ENCODE measurements at places on chromosomes 5 and 9.

DNA sequence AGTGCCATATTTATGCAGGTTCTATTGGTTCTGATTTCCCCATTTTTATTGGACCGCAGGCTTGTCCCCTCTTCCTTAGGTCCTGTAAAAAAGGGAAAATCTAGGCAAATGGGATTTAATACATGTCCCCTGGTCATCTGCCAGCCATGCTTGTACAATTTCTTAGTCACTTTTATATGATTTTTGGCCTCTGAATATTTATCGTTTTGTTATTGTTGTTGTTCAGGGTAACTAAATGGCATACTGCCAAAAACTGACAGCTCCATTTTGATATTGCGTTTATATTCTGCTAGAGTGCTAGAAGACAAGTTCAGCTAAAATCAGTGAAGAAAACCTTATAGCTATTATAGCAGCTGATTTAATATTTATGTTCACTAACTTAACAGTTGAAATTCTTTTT lies 770.2 kb upstream of the FAM174A start:
- no peak for DNase-seq

GRCh38 chr9:114123031-114123977 lies 24.2 kb upstream of the KIF12 start:
- no peak for DNase-seq

- no peak for DNase-seq
Observed at GRCh38 chr5:29229461-29229860, 1964.0 kb upstream of the CDH6 start.

GRCh38 chr5:95261437-95262175 lies 23.3 kb downstream of the MCTP1 start:
- DNase-seq: peak; percentile 34

GRCh38 chr9:19481971-19482404 lies 73.2 kb downstream of the ACER2 start:
- DNase-seq: no peak

DNA sequence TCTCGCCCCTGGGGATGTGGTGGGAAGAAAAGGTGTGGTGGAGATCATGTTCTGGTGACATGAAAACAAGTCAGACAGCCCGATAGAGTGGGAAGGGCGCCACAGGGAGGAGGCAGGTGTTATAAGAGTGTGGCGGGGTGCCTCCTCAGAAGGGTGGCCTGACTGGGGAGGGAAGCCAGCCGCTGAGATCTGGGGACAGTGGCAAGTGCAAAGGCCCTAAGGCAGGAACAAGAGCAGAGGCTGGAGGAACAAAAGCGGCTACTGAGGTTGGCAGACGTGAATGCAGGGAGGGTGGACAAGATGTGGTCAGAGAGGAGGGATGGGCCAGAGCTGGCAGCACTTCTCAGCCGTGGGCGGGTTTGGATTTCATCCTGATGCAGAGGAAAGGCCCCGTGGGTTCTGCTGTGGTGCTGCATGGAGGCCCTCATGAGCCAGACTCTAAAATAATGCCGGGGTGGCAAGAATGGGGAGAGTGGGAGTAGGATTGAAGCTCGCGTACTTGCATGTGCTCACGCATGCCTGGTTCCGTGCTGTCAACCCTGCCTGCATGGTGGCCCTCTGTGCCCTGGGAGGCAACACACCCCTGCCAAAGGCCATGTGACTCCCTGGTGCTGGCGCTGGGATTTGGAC lies 89.2 kb downstream of the MVB12B start:
- DNase-seq: no peak

- DNase-seq: no peak
Observed at GRCh38 chr5:137097203-137097602, 401.9 kb downstream of the SPOCK1 start.

DNA sequence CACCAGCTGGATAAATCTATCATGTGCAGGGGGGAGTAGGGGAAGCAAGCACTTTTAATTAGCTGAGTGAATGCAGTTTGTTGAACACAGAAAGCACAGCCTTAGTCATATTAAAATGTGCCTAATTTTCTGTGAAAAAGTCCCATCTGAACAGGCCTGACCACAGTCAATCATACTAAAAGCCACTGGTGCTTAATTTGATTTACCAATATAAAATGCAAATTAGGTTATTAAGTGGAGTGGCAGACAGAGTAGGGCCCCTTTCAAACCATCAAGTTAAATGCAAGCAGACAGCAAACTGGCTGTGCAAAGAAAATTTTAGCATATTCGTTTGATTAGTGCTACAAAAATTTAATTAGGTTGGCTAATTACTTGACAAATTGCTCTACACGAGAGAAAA lies 176.1 kb downstream of the ISL1 start:
- no peak for DNase-seq

DNA sequence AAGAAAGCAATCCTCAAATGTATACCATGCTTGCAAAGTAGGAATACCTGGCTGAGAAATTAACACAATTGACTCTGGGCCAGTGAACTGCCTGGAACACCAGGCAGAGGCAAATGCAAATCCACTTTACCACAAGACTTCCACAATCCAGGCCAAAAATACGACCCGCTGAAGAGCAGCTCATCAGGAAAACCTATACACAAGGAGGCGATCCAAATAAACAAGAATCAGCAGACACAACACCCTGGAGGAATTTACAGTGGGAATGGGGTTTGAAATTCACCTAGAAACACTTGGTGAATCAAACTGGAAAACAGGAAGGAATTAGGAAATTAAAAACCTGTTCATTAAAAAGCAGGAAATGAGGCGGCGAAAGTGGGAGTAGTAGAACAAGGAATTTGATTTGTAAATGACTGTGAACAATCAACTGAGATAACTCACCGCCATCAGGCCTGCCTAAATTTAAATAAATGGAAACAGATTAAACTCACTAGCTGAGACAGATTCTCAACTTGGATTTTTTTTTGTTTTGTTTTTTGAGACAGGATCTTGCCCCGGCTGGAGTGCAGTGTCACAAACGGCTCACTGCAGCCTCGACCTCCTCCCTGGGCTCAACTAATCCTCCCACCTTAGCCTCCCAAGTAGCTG lies 15.9 kb downstream of the CMBL start:
- no peak for DNase-seq

DNA sequence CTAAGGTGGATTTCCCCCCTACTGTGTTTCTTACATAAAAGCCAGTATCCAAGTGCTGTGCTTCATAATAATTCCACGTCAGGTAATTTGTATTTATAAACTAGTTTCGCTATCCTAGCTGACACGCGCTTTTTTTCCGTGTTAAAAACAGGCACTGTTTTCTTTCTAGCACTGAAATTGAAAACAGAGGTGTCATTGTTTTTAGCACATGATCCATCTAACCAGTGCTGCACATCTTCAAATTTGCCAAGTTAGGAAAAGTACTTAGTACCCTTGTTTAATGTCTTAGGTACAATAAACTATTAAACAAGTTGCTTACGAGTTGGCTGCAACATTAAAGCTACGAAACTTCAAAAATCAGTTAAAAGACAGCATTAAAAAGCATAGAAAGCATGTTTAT lies 49.9 kb downstream of the JMY start:
- no peak for DNase-seq

DNA sequence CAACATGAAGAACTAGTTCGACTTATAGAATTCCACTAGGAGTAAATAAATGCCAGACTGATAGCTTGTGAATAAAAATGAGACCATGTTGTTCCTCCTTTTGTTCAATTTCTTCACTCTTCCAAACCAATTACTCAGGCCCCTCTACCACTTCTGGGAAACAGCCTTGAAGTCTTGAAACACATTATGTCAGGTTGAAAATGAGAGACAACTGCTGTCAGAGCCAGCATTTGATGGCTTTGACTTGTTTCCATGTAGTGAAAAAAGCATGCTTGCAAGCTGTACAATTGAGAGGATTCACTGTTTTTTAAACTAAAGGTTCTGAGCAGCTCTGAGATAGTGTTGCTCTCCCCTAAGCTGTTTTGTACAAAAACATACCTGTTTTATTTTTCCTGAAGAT lies 337.1 kb upstream of the SGCD start:
- no peak for DNase-seq

- no peak for DNase-seq
Observed at GRCh38 chr9:129559506-129559881, 61.4 kb downstream of the C9orf50 start.

GRCh38 chr5:142080248-142080647 lies 28.3 kb upstream of the NDFIP1 start:
- no peak for DNase-seq

GRCh38 chr5:155471027-155471426 lies 457.5 kb downstream of the KIF4B start:
- DNase-seq: no peak

DNA sequence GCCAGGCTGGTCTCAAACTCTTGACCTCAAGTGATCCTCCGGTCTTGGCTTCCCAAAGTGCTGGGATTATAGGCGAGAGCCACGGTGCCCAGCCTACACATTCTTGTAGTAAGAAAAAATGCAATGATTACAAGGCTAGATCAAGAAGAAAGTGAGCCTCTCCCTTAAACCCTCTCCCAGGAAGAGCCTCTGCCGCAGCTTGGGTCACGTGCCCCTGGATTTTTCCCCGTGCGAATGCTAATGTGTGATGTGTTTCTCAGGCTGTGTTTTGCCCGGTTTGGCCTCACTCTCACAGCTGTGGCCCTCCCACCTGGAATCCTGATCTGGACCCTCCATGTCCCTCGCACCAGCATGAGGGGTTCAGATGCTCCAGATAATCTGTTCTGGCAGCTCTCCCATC lies 6.9 kb downstream of the PLPP7 start:
- DNase-seq: no peak

GRCh38 chr5:59923465-59923864 lies 29.9 kb upstream of the PDE4D start:
- no peak for DNase-seq

DNA sequence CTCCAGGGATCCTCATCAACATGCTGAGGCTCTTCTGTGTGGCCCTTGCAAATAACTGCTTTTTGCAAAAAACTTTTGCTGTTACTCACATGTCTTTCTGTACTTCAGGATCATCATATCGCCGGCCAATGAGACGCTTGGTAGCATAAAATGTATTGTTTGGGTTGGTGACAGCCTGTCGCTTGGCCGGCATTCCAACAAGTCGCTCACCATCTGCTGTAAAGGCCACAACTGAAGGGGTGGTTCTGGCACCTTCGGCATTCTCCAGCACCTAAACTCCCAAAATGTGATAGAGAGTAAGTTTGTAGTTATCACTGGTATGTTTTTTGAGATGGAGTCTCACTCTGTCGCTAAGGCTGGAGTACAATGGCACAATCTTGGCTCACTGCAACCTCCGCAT lies 4.3 kb downstream of the HSPA9 start:
- no peak for DNase-seq

DNA sequence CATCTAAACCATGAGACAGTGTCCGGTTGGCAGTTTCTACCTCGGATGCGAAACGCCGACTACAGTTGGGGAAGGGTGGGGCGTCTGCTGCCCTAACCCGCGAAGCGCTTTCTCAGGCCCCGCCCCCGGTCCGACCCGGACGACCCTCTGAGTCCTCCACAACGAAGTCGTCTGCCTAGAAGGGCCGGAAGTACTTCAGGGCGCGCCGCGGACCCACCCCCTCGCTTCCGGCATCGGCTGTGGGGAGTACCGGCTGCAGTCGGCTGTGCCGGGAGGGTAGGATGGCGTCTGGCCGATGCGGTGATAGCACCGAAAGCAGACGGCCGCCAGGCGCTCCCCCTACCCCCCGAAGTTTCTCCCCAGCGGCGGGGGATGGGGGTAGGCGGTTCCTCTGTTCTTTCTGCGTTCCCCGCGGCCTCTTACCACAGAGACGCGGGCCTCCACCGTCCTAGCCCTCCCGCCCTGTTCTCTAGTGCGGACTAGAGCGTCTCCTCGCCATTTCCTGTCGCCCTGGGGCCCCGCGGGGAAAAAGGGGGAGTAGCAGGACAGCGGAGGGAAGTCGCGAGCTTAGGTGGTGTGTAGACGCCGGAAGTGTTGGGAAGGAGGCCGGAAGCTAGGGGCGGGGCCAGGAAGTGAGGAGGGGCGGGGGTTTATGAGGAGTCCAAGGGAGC lies at the start of gene TRIM41:
Gene TRIM41 (plus strand): TSS at position 224 of the 671 bp plus-strand sequence. CDS start 719 bp downstream, outside the sequence.
- peak; percentile 88 for DNase-seq

- DNase-seq: no peak
Observed at GRCh38 chr9:83304686-83305085, 233.5 kb downstream of the FRMD3 start.

- DNase-seq: no peak
Observed at GRCh38 chr9:97386265-97386633, 25.6 kb upstream of the TDRD7 start.

- peak; percentile 72 for DNase-seq
Observed at GRCh38 chr9:89278997-89279739, 31.8 kb upstream of the CKS2 start.

- DNase-seq: no peak
Observed at GRCh38 chr5:143059976-143060765, 290.0 kb downstream of the ARHGAP26 start.

- no peak for DNase-seq
Observed at GRCh38 chr5:78747705-78748359, 99.3 kb upstream of the LHFPL2 start.

DNA sequence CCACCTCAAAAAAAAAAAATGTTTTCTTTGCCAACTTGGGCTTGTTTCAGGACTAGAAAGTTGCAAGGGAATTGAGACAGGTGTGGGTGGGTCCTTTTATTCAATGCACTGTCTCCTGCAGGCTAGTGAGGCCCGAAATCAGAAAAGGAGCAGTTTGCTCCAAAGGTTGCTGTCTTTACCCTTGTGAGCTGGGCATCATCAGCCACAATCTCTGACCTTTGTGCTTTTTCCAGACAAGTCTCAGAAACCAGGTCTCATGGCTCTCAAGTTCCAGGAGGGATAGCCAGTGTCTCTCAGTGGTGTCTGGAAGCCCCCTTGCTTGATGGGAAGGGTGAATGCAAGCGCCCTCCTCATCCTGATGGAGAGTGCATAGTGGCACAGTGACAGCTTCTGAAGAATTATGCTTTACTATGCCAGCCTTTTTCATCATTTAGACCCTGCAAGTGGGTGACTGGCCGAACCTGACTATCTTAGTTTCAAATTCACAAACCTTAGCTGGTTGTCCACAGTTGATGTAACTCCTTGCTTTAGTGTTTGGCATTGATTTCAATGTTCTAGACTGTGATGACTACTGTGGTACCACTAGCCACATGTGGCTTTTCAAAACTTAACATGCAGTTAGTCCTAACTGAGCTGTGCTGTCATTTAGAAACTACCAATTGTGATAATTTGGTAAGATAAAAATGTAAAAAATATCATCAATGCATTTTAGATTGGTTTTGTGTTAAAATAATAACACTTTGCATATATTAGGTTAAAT lies 468.6 kb downstream of the GADD45G start:
- no peak for DNase-seq

GRCh38 chr5:53023969-53024368 lies 34.8 kb downstream of the ITGA2 start:
- DNase-seq: peak; percentile 18

- no peak for DNase-seq
Observed at GRCh38 chr9:26800322-26800721, 92.3 kb downstream of the CAAP1 start.

- DNase-seq: no peak
Observed at GRCh38 chr9:19495186-19496028, 86.6 kb downstream of the ACER2 start.

DNA sequence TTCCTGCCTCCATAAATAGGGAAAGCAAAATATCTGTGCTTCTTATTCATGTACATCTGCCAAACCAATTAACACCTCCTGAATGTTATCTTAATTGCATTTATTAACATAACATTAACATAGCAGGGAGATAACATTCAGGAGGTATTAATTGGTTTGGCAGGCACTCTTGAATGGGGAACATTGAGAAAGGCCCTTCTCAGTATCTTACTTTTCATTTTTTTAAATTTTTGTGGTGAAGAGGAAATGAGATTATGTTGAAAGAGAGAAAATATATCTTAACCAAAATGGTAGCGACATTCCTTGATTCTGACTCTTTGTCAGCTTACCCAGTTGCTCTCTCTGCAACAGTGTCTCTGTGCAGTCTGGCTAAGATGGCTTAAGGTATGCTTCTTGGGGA lies 100.4 kb upstream of the TLE1 start:
- DNase-seq: no peak

Measured in GM20000 (cell line).